ENCODE measurements at places on chromosomes 16 and 17.

- no peak for DNase-seq
These were observed 60.6 kb downstream of the NT5M start for GRCh38 chr17:17363638-17364337.

GRCh38 chr16:85900027-85900792 lies 1.2 kb downstream of the IRF8 start:
- DNase-seq, result no peak

GRCh38 chr17:65035191-65035590 lies 21.3 kb downstream of the GNA13 start:
- no peak for DNase-seq

GRCh38 chr16:57930533-57930932 lies 40.4 kb downstream of the CNGB1 start:
- no peak for DNase-seq

DNA sequence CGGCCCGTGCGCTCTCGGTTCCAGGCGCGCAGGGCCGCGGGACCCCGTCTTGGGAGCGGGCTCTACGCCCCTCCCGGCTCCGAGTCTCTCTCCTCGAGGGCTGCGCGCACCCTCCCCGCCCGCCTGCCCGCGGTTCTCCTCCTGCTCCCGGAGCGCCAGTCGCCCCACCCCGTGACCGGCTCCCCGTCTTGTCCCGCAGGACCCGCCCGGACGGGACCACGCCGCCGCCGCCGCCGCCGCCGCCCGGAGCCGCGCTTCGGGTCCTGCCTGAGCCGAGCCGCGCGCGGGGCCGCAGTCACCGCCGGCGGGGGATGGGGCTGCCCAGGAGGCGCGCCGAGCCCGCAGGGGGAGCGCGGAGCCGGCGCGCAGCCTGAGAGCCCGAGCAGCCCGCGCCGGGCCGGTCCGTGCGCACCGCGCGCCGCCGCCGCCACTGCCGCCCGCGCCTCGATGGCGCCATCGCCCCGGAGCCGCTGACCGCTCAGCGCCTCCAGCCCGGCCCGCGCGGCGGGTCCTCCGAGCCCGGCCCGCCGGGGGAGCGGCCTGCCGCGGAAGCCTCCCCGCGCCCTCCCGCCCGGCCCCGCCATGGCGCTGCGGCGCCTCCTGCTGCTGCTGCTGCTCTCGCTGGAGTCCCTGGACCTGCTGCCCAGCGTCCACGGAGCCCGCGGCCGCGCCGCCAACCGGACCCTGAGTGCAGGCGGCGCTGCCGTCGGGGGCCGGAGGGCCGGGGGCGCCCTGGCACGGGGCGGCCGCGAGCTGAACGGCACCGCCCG lies at the start of gene SHISA6:
TSS of gene SHISA6 (plus strand) at position 373 of the 770 bp plus-strand sequence.
- DNase-seq, result no peak

DNA sequence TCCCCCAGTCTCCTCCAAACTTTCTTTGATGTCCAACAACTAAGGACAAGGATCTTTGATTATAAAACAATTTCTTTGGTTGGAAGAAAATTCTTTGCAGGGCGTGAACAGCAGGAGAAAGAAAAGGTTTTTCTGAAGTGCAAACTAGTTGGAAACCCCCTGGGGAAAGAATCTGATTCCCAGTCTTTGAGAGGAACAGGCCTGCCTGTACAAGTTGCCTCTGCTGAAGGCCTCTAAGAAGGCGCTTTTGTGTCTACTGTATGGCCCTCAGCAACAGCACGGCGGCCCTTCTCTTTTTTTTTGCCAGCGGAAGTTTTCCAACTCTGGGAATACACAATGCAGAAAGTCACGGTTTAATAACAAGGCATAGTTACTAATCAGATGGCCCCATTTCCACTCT lies 14.0 kb downstream of the RNF43 start:
- DNase-seq, result no peak

GRCh38 chr16:30777591-30778297 lies 9.3 kb downstream of the ZNF629 start:
- no peak for DNase-seq

GRCh38 chr16:63841271-63841670 lies 1280.6 kb downstream of the CDH11 start:
- no peak for DNase-seq

DNA sequence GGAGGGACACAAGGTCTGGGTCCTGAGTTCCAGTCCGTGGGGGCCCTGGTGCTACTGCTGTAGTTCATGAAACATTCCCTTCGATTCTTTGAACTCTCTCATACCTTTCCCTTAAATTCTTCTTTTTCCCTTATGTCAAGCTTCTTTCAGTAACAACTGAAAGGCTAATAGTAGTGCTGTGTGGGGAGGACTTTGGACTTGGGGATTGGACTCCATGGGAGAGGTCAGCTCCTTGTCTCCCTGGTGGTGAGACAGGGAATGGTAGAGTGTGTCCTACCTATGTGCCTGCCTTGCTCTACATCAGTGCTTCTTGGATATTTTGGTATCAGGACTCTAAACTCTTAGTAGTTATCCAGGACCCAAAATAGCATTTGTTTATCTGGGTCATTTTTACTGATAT lies 628.1 kb downstream of the WWOX start:
- no peak for DNase-seq
